ENCODE measurements at places on chromosomes 6 and 20. TPM values are rescaled to one million over a fixed set of nuclear protein-coding genes. Genes with fewer than 3 reads are reported as not detected.

Gene SLC24A3
- total RNA-seq: not detected

DNA sequence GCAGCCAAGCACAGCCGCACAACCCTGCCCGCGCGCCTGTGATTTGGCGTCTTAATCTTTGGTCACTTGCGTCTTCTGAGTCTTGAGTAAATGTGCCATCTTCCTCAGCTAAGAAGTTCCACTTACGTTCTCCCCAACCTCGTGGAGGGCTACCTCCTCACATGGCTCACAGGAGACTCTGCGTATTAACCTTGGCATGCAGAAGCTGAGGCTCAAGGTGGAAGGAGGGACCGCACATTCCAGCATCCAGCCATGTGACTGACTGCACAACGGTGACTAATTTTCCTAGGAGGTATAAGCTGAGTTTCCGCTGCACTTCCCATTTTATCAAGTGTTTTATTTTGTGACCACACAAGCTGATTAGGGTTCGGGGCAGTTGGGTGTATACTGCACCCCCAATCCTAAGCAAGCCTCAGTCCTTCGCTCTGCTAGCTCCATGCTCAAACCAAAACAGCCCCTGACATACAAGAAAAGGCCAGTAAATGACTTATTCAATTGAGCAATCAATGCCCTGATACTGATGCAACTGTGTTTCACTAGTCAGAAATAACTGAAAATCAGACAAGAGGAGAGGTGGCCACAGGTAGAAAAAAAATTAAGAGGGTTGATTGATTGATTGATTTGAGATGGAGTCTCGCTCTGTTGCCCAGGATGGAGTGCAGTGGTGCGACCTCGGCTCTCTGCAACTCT lies 7.0 kb downstream of the BEND3 start:
- no peak for DNase-seq

GRCh38 chr6:43804550-43805223 lies 34.7 kb downstream of the VEGFA start:
- DNase-seq: no peak

DNA sequence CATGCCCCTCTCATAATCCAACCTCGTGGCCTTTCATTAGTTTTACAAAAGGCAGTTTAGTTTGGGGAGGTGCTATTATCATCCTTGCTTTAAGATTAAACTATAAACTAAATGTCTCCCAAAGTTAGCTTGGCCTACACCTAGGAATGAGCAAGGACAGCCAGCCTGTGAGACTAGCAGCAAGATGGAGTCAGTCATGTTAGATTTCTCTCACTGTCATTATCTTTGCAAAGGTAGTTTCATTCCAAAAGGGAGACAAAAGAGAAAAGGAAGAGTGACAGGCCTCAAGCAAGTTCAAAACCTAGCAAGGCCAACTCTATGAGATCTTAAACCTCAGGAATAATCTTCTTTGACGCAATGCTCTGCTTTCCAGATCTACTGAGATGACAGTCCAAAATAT lies 232.2 kb downstream of the UBE3D start:
- no peak for DNase-seq

GRCh38 chr6:3725145-3726047 lies 26.1 kb downstream of the PXDC1 start:
- no peak for DNase-seq

Gene TTBK1
- 0.80 TPM for total RNA-seq

Gene SYCP2L
- total RNA-seq: 0.37 TPM

GRCh38 chr20:10119336-10119735 lies 84.5 kb downstream of the ANKEF1 start:
- no peak for DNase-seq

Gene LY6G5C
- total RNA-seq: 3.8 TPM

DNA sequence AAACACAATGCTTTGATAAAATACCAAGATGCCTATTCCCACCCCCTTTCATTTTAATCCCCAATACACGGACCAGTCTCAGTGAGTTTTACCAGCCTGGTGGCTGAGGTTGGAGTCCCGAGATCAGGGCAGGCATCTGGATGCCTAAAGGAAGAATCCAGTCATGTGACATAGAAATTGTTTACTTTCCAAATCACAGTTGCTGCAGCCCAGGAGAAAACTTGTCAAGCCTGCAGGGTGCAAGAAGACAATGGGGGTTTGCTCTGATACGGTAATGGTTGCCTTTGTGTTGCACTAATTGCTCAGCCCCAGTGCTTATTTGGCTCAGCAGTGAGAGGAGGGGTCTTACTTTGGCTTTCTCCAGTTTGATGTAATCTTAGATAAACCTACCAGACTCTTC lies 308.5 kb upstream of the POU3F2 start:
- DNase-seq: no peak

Gene CGA
- total RNA-seq: not detected

DNA sequence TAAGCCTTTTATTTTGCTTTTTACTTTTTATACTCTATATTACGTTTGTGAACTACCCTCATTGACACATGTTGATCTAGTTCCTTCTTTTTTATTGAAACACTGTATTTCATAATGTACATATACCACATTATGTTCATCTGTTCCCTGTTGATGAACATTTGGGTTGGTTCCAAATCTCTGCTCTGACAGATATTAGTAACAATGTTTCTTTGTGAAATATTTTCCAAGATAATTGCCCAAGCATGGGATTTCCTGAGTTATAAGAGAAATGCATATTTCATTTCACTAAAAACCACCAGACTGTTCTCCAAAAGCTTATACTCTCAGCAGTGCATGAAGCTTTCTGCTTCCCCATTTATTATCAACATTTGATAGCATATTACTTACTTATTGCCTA lies 44.2 kb upstream of the TNFRSF21 start:
- no peak for DNase-seq

Gene CRIP3
- 0.66 TPM for total RNA-seq

Gene MAP1LC3A
- total RNA-seq: 5.2 TPM

DNA sequence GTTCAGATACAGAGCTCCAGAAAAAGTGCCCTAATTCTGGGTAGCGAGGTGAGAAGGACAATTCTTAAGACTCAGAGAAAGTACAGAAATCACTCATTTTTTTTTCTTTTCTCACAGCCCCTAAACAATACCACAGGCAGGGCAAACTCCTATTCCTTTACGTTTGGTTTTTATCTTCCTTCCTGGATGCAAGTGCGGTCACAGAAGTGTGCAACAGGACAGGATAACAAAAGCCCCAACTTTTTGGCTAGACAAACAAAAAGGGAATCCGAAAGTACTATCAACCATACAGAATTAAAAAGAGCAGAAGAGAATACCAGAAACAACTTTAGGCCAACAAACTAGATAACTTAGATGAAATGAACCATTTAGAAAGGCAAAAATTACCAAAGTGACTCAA lies 18.4 kb upstream of the BEND6 start:
- no peak for DNase-seq

GRCh38 chr20:15902493-15902892 lies 670.8 kb downstream of the KIF16B start:
- DNase-seq: no peak

Gene ME1
- 0.14 TPM for total RNA-seq

- DNase-seq: peak; percentile 83
Observed at GRCh38 chr6:11353921-11354389, 121.5 kb upstream of the NEDD9 start.

DNA sequence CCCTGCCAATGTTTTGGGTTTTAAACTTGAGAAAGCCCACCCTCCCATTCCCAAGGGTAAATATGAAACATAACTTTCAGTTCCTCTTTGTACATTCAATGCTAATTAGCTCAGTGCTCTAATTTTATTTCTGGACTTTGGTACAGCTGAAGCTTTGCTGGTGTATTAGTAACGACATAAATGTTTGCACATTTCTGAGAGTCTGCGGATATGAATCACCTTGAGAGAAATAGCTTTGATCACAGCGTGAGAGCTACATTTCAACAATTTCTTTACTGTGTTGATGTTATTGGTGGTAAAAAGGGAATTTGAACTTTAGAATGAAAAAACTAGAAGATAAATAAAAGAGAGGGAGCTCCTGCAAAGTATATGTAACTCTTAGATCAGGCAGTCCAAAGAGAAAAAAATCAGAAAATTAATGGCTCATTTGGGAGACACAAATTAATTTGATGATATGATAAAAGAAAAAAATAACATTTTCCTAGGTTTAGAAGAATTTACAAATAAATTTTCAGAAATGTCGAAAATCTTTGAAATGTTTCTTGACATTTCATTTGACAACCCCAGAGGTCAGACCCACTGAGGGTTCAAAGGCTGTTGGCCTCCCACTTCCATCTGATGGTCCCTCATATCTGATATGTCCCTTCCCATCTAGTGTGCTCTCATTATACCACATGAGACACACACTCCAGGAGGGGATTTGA lies 38.5 kb upstream of the CAP2 start:
- no peak for DNase-seq

Gene PSMF1
- 147 TPM for total RNA-seq

DNA sequence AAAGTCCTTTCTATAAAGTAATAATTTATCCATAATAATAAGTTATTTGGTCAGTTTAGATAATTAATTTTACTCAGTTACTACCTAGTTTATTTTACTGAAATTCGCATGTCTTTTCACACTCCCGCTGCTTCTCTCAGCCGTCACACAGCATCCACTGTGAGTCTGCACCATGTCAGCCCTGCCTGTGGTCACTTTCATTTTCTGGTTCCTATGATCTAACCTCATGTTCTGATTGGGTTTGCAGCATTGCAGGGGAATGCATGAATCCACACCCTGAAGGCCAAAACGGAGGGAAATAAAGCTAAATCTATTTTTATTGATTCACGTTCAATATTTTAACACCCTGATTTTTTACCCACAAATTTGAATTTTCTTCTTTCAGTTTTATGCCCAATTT lies 47.4 kb downstream of the PDE10A start:
- DNase-seq: no peak

Gene CTCFL
- total RNA-seq: not detected

Gene CSTF1
- 60.0 TPM for total RNA-seq

DNA sequence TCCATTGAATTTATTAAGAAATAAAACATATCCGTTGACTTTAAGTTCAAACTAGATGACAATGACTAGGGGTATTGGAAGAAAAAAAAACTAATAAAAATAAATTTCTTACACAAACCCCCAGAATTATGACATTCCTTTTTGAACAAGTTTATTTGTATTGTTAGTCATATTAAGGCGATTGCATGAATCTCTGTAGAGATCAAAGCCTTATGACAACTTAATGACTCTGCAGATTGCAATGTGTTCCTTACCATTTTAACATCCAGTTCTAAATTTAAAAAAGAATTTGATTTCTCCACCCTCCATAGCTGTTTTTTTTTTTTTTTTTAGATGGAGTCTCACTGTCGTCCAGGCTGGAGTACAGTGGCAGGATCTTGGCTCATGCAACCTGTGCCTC lies 189.8 kb upstream of the CEP162 start:
- no peak for DNase-seq

DNA sequence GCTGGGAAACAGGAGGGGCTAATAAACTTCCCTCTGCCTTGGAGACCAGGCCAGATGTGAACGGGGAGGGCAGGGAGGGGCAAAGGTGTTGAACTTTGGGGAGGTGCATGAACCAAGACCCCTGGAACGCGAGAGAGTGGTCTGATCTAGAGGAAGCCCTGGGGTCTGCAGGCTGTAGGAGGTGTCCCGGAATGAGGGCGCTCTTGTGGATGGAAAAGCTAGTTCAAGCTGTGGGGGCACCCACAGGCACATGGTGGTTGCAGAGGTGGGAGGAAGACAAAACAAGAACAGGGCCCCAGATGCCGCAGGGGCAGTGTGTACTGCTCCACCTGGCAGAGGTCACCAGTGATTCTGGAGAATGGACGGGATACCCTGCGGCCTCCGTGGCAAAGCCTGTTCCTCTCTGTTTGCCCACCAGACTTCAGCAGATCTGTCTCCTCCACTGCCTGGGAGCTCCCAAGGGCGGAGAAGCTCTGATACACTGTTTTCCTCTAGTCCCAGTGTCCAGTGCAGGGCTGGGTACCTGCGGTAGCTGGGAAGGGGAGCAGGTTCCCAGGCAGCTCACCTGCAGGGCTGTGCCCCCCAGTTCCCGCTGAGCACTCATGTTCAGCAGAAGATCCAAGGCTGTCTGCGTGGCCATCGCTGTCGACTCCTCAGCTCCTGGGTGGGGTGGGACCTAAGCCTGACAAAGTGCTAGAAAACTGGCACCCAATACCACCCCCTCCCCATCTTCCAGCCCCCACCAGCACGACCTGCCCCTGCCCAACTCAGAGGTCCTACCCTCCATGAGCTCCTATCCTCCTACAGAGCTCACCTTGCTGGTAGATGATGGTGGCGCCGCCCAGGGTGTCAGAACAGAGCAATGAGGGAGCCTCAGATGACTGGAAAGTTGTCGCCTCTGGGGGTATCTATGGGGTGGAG lies 14.7 kb downstream of the ZNF335 start:
- DNase-seq: no peak

Gene YIPF3
- total RNA-seq: 56.3 TPM

- no peak for DNase-seq
Observed at GRCh38 chr6:17397764-17398194, 4.4 kb downstream of the CAP2 start.

Gene DAAM2
- not detected for total RNA-seq

Gene VSTM2L
- total RNA-seq: 0.35 TPM

DNA sequence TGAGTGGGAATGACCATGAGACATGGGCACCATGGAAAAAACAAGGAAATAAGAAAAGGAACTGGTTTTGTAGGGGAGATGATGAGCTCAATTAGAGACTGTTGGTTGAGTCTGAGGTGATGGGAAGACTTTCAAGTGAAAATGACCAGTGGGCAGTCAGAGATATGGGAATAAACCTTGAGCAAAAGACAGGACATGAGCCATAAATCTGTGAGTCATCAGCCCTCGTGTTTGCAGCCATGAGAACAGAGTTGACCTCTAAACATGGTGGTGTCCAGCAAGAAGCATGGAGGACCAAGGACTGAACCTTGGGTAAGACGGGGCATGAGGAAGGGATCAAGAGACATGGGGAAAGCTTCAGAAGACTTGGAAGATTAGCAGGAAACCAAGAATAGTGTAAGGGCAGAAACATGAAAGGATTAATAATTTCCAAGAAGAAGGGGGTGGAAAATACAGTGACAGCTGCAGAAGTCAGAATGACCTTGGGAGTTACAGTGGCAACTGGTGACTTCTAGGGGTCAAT lies 280.6 kb upstream of the PRDM1 start:
- no peak for DNase-seq

DNA sequence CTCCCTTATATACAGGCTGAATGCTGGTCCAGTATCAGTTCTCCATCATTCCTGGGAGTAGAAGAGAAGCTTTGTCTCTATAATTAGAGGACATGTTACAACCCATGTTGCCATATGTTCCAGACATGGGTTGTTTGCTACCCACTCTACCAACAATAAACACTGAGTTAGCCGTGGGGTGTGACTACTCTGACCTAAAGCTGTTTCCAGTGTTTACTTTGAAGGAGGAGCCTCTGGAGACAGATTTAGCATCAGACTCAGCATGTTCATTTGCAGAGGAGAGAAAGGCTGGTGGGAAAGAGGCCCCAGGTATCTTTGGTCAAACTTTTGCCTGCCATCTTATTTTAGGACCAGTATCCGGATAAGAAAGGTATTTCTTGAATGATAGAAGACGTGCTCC lies 157.9 kb upstream of the SNX9 start:
- DNase-seq: no peak

- DNase-seq: no peak
Observed at GRCh38 chr20:17759449-17759848, 59.7 kb downstream of the BANF2 start.

GRCh38 chr20:53773792-53774401 lies 180.3 kb upstream of the ZNF217 start:
- DNase-seq: no peak

Gene ZSWIM3
- 4.5 TPM for total RNA-seq

- DNase-seq: no peak
Observed at GRCh38 chr6:26225848-26226578, 138.8 kb downstream of the HFE start.

All from activated CD8-positive, alpha-beta memory T cell treated with anti-CD3 and anti-CD28 coated beads, Interleukin-2, amount 10 ng/mL, durations not matched to agents 7 days and 5 days (primary cell).